ENCODE measurements at places on chromosomes 2 and 18.

- no peak for DNase-seq
These were observed 13.5 kb downstream of the ZFP36L2 start for GRCh38 chr2:43212931-43213330.

DNA sequence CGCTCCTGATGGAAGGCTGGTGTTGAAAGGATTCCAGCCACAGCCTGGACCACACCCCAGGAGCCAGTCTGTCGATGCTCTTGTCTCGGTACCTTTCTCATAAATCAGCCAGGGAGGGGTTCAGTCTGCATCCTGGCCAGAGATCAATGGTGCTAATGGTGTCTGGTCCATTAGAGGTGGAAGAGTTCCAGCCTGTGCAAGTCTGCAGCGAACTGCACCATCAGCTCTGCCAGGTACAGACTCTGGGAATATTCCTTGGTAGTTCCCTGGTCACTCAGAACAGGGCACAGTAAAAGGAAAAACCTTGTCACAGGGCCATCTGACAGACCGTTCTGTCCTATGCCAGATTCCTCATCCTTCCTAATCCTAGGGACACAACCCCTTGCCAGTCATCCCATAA lies 164.3 kb downstream of the MTCL1 start:
- DNase-seq = no peak

- DNase-seq = no peak
These were observed 14.2 kb upstream of the ESPNL start for GRCh38 chr2:238085899-238086298.

DNA sequence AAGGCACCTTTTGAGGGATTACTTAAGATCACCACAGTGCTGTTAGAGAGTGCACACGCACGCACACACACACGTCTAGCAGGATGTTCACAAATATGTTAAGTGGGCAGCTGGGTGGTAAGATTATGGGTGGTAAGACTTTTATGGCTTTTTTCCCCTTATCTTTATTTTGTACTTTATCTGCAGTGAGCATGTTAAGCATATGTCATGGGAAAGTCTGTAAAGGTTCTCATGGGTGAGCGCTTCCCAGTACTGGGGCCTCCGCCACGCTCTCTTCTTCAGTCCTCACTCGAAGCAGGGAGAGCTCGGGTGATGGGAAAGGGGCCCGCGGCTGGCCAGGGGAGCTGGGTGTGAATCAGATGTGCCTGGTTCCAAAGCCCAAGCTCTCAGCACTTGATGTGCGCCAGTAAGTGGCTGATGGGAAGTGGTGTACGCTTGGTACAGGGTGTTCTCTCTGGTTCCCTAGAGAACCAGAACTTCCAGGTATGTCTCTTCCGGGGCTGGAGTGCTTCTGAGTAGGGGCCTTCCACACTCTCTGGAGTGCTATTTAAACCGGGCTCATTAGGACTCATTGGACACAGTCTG lies 83.9 kb upstream of the YWHAQ start:
- DNase-seq = no peak

GRCh38 chr18:79935098-79935480 lies 16.4 kb downstream of the SLC66A2 start:
- no peak for DNase-seq

GRCh38 chr18:24964216-24964615 lies 387.8 kb downstream of the ZNF521 start:
- DNase-seq = no peak

DNA sequence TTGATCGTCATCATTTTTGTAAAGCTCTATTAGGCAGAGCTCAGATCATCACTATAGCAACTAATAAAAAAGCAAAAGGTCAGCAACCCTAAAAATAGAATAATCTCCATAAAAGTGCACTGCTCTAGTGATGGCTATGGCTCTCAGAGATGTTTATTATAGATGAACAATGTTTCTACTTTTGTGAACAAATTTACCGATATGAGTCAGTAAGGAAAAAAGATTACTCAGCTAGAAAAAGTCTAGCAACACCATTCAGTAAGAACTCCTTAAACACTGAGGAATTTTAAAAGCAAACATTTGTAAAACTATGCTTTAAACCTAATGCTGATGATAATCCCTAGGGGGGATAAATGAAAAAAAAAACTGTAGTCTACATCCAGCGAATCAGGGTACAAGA lies 69.6 kb downstream of the ACVR1C start:
- no peak for DNase-seq

DNA sequence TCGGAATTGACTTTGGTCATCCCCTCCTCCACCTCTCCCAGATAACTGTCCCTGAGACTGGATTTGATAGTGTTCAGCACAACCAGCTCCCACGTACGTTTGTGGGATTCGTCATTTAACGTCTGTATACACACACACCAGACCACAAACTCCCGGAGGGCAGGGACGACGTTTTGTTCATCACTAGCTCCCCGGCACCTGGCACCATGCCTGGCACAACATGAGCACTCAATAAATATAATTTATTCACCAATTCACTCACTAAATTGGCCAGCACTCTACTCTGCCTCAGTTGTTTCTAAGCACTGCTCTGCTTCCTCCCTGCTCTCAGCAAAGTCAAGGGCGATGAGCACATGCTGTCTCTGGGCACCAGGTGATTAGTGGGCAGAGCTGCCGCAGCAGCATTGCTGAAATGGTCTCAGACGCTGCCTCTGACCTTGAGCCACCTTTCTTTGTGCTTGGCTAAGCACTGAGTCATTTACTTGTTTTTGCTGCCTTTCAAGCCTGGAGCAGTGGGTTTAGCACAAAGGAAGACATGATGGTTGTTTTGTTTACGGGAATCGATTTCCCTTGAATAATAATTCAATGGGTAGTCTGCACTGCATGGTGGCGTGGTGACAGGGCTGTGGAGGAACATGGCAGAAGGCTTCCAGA lies 19.3 kb upstream of the LOXHD1 start:
- DNase-seq = no peak

- DNase-seq = no peak
These were observed 26.1 kb upstream of the HNMT start for GRCh38 chr2:137938204-137938603.

DNA sequence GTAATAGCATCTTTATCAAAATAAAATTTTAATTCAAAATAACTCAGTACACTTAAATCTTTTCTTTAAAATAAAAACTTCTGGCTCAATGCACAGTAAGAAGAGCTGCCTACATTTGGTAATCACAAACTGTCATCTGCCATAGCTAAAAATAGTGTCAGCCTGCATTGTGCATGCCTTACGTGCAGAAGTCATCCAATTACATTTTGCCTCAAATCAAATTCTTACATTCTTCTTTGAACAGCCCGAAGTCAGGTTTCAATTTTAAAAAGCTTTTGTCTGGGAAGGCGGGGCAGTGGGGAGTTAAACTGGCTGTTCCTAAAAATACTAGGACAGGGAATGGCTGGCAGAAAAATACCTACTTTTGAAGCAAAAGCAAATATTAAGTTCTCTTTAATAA lies 51.1 kb downstream of the RTN4 start:
- DNase-seq = no peak

DNA sequence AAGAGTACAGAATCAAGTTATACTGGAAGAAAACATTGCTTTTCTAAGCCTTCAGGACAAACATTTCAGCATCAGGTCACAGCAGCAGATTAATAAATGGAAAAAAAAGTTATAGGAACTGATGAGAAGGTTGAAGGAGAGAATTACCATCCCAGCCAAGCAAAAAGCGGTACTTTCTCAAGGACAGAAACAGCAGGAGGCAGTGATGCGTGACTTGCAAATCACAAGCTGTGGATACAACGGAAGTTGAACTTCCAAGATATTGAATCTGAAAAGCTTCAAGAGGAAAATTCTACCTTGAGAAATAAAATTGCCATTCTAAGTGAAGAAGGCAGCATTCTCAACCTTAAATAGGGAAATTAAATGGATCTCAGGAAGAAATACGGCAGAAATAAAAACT lies 18.5 kb upstream of the SERPINB12 start:
- DNase-seq = no peak

GRCh38 chr2:232492236-232492848 lies 4.7 kb upstream of the ECEL1 start:
- no peak for DNase-seq

DNA sequence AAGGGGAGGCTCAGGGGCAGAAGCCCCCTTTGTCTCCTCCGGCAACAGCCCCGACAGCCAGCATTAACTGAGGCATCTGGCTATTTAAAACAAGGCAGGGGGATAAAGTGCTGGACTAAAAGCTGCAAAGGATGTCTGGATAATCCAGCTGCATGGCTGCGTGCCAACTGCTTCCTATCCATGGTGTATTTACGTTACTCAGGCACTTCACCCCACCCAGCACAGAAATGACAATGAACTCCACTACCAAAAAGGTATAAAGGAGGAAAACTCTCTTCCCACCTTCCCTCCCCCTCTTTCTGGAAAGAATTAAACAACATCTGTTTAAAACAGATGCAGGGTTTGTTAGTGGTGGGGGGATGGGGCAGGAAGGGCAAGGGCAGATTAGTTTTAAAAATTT lies 82.5 kb downstream of the SPRED2 start:
- DNase-seq = no peak

DNA sequence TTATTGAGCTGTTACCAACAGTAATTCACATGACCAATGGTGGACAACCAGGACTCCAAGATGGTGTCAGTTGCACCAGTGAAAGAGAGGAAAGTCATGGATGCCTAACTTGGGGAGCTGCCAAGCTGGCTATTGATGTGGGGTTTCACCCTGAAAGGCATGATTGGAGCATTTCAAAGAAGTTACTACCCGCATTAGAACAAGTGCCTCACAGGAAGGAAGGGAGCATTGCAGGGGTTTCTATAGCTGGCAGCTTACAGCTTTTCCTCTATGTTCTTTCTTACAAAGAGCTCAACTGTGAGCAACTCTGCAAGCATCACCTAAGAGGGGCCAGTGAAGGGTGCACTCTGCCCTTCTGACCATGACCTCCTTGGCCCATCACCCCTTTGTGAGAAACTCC lies 93.1 kb downstream of the TNFRSF11A start:
- no peak for DNase-seq

DNA sequence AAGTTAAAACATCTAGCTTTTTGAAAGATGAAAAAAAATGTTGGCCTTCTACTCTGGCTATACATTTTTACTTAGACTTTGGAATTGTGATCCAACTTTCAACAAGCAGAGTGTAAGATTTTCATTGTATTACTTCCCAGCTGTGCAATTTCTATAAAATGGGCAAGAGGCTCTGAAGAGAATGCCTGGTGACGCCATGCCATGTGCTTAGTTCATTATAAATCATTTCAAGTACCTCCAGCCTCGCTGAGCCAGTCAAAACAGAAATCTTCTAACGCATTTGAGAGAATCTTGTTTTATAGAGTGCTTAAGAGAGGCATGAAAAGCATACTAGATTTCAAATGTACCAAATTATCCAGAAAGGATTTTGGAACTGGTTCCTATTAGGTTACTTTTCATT lies 10.1 kb upstream of the STK17B start:
- DNase-seq = no peak

- no peak for DNase-seq
These were observed 9.8 kb downstream of the PTPRN start for GRCh38 chr2:219299372-219299760.

DNA sequence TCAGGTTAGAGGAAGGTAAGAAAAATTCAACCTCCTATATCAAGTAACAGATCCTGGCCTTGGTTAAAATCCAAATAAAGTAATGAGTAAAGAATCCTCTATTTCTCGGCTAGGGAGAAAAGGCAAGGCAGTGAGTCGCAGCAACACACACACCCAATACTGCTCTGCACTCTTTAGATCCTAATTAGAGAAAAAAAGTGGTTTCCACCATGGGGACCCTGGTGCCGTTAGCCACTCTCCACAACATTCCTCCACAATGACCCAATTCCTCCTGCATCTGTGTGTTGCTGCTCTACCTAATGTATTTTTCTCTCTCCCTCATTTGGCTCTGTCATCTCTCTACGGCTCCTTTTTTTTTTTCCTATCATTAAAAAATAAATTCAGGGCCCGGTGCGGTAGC lies 462.7 kb downstream of the METTL4 start:
- no peak for DNase-seq

DNA sequence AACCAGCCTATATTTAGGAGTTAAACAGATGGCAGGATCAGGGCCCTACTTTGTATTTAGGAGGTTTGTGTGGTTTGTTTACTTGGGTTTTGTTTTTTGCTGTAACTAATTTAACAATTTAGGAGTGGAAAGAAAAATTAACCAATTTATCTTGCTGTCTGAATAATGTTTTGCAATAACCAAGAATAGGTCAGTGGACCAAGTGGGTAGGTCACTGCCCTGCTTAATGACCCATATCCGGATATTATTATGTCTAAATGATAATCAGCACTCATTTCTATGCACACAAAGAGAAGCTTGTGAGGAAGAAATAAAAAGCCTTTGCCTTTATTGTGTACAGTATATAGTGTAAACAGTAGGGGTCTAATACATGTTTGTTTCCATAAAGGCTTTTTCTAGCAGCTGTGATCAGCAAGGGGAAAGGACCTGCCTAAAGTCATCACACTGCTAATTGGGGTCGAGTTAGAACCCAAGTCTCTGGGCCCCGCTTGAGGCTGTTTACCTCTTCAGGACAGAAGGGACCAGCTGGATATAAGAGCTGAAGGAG lies 76.6 kb downstream of the TGOLN2 start:
- no peak for DNase-seq

GRCh38 chr18:35469725-35470124 lies 28.0 kb downstream of the INO80C start:
- DNase-seq = no peak

GRCh38 chr2:8608411-8608954 lies 73.4 kb upstream of the ID2 start:
- peak; percentile 20 for DNase-seq

DNA sequence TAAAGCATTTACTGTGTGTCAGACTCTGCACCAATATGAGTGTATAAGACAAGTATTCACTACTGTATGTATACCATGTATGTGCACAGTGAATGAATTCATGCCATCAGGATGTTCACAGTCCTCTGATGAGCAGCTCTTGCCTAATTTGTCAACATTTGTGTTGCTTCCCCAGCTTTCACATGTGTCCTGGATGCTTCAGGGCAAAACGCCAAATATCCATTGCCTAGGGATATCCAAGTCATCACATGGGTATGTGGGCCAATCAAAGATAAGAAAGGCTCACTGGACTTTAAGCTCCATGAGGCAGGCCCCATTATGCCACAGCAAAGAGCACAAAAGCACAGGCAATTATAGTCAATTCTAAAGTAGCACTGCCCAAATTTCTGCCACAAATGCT lies 134.2 kb upstream of the CHAC2 start:
- DNase-seq = no peak

DNA sequence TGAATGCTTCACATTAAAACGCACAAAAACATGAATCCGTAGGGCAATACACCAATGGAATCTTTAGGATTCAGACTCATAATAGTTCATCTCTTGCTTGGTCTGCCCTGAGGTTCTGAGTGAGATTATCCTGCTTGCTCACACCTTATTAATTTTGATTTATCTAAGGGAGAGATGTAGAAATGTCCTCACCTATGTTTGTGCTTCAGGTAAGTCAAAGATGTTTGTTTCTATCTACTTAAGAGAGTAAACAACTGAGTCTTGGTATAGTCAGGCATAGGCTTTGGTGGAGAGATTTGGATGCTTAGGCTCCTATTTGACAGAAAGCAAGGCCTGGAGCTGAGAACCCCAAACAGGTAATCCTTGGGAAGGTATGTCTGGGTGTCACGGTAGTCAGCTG lies 231.0 kb upstream of the TNP1 start:
- DNase-seq = no peak

GRCh38 chr2:28343184-28343942 lies 49.3 kb upstream of the FOSL2 start:
- no peak for DNase-seq

- no peak for DNase-seq
These were observed 90.4 kb downstream of the GULP1 start for GRCh38 chr2:188382107-188382506.

GRCh38 chr18:65942854-65943253 lies 192.0 kb downstream of the CDH7 start:
- DNase-seq = no peak

GRCh38 chr2:16744521-16744920 lies 78.9 kb upstream of the CYRIA start:
- DNase-seq = no peak

All from stimulated activated CD4-positive, alpha-beta T cell treated with anti-CD3 and anti-CD28 coated beads, Interleukin-12 subunit alpha, Interleukin-12 subunit beta, amount 100 ng/mL, for 48 hours (primary cell).